ENCODE measurements at places on chromosomes 2 and 18. TPM values are rescaled to one million over a fixed set of nuclear protein-coding genes. Genes with fewer than 3 reads are reported as not detected.
A peak's percentile ranks its signal among the peaks of the same experiment; 100 is the strongest.

AMER3 gene
- total RNA-seq: not detected

UGT1A3 gene
- not detected for total RNA-seq

DNA sequence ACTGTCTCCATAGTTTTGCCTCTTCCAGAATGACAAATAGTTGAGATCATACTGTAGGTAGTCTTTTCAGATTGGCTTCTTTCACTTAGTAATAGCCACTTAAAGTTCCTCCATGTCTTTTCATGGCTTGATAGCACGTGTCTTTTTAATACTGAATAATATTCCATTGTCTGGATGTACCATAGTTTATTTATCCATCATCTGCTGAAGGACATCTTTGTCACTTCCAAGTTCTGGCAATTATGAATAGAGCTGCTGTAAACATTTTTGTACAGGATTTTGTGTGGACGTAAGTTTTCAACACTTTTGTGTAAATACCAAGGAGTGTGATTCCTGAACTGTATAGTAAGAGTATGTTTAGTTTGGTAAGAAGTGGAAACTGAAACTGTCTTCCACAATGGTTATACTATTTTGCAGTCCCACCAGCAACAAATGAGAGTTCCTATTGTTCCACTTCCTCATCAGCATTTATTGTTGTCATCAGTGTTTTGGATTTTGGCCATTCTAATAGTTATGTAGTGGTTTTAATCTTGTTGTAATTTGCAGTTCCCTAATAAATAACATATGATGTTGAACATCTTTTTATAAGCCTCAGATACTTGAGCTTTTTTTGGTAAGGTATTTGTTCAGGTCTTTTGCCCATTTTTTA lies 18.9 kb downstream of the LTBP1 start:
- DNase-seq: no peak

- DNase-seq: no peak
Observed at GRCh38 chr2:177084607-177085006, 128.0 kb upstream of the HNRNPA3 start.

DNA sequence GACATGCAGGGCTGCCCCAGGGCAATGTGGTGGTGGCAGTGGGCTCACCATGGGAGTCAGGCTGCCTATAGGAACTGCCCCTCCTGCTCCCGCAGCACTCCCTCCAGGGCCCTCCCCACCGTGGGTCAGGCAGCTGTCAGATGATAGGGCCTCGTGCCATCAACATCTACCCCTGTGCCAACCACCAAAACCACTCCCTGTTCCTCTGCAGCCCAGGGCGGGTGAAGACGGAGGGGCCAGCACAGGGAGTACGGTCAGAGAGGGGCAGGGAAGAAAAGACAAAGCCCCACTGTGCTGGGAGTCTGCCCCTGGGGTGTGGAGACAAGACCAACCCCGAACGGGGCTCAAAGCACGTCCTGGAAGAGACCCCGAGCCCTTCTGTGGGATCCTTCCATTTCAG lies 97.4 kb downstream of the TNS1 start:
- no peak for DNase-seq

DNA sequence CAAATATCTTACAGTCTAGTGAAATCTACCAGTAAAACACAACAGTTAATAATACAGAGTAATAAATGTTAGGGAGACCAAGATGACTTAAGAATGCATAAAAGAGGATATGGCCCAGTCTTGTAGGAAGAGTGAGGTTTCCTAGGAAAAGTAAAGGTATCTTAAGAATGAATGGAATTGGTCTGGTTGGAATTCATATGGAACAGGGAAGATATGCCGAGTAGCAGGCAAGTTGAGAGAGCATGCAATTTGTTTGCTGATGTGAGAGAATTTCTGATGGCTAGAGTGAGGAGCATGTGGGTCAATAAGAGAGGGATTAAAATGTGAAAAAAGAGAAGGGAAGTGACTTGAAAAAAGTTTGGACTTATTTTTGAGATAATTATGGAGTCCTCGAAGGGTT lies 512.9 kb upstream of the ZEB2 start:
- DNase-seq: no peak

DNA sequence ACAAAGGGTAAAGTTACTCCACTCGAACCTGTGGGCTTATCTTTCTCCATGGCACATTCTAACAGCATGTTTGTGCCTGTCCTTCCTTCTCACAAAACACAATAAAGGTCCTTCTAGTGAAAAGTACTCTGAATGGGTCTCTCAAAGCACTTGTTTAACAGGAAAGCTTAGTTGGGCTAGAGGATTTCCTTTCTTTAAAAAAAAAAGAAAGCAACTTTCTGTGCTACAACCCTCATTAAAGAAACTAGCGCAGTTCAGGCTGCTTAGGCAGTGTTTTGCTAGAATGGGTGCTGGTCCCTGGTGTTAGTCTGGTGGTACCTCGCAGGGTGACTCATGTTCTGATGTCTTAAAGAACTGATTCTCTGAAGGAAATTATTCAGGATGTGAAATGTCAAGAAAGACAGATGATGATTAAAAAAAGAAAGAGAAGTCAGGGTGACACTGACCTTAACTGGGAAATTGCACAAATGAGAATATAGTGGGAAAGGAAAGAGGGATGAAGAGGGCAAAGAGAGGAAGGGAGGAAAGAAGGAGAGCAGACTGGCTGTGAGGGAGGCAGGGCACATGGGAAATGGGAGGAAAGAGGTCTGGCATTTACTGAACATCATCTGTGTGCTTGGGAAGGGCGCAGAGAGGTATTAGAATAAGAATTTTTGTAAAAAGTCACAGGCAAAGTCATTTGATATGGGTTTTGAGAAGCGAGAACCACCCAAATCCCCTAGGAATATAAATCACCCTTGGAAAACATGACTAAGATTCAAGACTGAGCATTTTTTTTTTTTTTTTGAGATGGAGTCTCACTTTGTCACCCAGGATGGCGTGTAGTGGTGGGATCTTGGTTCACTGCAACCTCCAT lies 74.9 kb downstream of the ATP8B1 start:
- DNase-seq: peak; percentile 20
